Stimulated activated CD8-positive, alpha-beta memory T cell treated with anti-CD3 and anti-CD28 coated beads, Interleukin-15, amount 100 ng/mL, for 48 hours (primary cell): ENCODE measurements at places on chromosomes 4 and X.

DNA sequence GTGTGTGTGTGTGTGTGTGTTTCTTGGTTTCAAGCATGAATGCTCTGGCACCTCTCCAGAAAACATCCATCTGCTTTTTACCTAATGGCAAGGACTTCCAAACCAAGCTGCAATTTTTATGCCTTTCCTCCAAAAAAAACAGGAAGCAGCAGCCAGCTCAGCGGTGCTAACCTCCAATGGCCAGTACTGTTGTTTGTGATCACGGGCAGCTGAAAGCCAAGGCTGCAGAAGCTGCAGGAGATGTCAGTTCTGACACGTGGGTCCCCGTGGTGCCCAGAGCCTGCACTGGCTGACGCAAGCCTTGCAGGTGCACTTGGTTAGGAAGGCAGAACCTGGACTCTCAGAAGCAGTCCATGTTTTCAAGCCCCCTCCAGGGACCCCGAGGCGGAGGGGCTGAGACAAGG lies 313.6 kb upstream of the DDX53 start:
- DNase-seq: no peak

- DNase-seq: no peak
Observed at GRCh38 chr4:145815027-145815612, 123.5 kb downstream of the ZNF827 start.

DNA sequence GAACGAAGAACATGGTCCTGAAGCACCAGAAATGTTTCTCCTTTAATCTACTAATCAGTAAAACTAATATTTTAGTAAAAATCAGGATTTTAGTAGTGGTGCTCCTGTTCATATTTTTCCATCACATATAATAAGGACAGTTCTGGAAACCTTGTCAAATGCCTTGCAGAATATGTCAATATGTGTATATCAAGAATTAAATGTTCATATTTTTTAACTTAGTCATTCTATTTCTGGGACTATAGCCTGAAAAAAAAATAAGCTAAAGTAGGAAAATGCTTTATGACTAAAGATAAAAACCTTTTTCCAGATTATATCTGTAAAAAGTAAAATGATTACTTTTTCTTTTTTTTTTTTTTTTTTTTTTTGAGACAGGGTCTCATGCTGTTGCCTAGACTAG lies 65.1 kb downstream of the MAB21L2 start:
- no peak for DNase-seq

DNA sequence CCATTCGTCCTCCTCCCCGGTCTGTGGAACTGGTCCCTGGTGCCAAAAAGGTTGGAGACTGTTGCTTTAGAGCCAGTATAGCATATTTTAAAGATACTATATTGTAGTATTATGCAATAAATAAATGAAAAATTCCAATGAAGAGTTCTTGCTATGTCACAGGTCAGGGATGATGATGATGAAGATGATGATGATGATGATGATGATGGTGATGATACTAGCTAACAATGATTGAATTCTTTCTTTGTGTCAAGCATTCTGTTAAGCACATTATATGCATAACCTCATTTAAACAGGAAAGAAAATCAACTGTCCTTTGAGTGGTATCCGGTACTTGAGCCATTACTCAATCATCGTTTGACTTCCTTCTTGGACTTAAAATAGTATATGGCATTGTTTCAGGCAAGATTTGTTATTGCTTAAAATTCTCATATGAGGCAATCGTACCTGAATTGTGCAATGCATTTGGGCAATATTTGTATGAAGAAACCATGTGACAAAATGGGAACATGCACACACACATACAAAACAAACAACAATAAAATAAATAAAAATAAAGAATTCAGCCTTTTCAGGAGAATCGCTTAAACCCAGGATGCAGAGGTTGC lies 22.8 kb upstream of the TLR2 start:
- no peak for DNase-seq

DNA sequence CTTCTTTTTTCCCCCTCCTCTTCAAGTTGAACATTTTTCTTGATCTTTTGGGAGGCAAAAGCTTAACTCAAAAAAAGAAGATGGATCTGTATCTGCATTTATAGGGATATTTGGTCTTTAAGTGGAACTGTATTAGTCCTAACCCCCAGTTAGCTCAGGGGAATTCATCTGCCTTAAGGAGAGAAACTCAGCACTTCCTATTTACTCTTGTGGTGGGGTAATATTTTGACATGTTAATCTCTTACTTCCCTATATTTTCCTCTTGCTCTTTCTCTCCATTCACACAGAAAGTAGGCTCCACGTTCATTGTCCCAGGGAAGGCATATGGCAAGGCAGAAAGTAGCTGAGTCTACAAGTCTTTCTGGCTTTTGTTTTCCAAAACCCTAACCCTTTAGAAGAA lies 5.3 kb downstream of the LRRC66 start:
- no peak for DNase-seq

DNA sequence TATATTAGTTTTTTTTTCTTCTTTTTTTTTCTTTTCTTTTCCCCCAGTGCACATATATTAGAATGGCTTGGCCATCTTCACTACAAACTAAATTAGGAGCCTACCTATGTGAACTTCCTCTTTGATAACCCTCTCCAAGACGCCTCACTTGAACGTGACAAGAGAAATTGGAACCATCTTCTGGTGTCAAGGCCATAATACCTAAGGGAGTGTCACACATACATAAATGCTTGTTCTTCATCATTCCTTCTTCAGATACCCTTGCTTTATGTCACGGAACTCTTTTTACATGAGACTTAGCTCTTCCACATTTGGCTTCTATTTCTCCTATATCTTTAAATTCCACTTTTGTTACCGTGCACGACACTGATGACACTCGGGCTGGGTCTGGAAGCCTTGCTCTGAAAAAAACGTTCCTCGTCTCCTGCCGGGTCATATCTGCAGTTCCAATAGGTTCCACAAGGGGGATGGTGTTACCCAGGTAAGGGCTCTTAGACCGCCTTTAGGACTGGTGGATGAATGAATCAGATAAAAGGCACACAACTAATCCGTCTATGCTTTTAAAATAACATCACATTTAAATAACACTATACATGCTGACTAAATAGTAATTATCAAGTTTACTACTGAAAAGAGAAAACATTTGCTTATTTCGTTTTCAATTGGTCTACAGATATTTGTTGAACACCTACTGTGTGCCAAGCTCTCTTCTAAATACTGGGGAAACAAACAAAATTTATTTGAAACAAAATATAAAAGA lies 19.9 kb downstream of the DGAT2L6 start:
- peak; percentile 49 for DNase-seq

- DNase-seq: no peak
Observed at GRCh38 chrX:18026166-18026565, 165.1 kb upstream of the RAI2 start.

GRCh38 chrX:32293962-32294700 lies 917.2 kb downstream of the DMD start:
- no peak for DNase-seq

DNA sequence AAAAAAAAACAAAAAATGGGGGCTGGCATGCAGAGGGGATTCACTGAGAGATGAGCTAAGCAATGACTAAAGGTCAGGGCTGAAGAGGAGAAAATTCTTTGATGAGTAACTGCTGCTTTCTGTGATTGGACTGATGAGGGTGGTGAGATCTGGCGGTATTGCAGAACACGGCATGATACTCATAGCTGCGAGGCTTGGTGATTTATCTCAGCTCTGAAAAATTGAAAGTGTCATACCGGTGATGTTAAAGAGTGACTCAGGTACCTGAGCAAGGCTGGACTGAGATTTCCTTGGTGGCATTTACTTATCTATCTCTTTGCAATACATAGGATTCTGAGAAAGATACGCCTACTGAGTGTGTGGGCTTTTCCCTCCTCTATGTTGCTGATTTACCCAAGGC lies 204.1 kb upstream of the DDX53 start:
- DNase-seq: no peak

DNA sequence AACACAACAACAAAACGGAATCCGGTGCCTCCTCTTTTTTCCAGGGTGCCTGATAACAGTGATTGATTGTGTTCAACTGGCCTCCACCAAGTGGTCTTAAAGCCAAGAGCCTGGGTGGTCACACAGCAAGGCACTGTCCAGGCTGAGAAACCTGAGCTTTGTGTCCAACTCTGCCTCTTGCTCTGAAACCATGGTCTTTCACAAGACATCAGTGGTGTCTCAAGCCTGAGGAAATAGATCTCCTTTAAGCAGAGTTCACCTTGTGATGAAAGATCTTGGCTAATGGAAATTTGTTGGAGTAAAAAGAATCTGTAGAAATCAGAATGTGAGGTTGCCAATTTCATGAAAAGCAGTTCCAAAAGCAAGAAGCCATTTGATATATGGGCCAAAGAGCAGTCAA lies 47.3 kb upstream of the ACSL1 start:
- DNase-seq: no peak

GRCh38 chr4:173538148-173538908 lies 8.3 kb upstream of the HAND2 start:
- DNase-seq: no peak

- peak; percentile 44 for DNase-seq
Observed at GRCh38 chr4:36285784-36286480, 4.5 kb downstream of the DTHD1 start.

GRCh38 chr4:74109870-74110605 lies 11.0 kb upstream of the CXCL2 start:
- no peak for DNase-seq

GRCh38 chr4:76800902-76801301 lies 97.0 kb downstream of the SOWAHB start:
- no peak for DNase-seq
